ENCODE measurements at places on chromosomes 2 and 18.

GRCh38 chr2:7201851-7202250, 284.6 kb downstream of the RNF144A start:
- no peak for DNase-seq

DNA sequence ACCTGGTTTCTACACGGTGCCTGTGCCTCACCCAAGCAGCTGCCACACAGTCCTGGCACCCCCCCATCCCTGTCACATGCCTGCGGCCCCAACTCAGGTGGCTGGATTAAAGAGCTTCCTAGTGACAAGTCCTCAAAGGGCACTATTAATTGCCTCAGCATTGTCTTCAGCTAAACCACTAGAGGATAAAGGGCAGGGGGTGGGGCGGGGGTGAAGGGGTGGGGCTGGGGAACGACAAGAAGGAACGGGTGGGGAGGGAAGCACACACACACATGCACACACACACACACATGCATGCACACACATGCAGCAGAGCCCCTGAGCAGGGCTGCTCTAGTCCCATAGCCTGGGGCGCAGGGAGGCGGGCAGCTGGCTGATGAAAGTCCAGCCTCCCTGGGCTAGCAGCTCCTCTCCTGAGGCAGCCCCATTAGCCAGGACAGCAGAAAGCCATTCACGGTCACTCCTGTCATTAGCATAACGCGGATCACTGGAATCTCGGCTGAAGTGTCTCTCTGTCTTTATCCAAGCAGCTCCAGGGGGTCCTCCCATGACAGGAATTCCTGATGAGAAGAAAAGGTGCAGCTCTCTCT, 7.4 kb upstream of the TEX261 start:
- no peak for DNase-seq

DNA sequence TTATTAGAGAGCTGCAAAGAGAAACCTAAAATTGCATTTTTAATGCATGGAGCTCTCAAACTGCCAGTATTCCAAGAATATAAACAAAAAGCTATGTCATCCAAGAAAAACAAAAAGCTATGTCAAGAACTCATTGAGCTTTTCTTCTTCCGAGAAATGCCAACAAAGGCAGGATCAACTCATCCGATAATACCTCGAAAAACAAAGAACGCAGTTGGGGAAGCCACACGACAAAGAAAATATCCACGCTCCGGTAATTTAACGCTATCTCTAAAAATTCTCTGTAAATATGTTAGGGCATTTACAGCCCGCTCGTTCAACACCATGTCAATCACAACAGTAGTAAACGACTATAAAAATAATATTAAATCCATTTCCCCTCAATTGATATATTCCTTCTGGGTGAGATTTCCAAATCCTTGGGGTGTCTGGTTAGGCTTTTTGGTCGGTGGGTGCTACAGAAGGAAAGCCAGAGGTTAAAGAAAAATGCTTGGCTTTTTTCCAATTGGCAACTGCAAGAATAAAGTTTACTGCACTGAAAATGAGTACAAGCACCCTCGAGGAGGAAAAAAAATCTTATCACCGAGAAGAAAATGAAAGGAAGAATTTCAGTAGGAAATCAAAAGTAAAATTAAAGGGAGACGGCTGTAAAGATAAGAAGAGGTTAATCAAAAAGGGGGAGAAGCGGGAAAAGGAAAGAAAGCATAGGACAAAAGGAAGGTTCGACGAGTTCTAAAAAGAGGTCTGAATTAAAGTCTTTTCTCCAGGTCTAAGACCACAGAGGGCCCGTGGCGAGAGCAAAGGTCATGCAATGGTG, 856 bp downstream of the TIA1 start:
- no peak for DNase-seq

- DNase-seq: no peak
These were observed 102.6 kb upstream of the APCDD1 start for GRCh38 chr18:10351858-10352257.

- no peak for DNase-seq
These were observed 47.9 kb upstream of the KCNF1 start for GRCh38 chr2:10863837-10864236.

All from activated CD4-positive, alpha-beta T cell treated with anti-CD3 and anti-CD28 coated beads for 24 hours (primary cell).